Caki2 (cell line): ENCODE measurements at places on chromosomes 7 and 10. TPM values are rescaled to one million over a fixed set of nuclear protein-coding genes. Genes with fewer than 3 reads are reported as not detected.

The HABP2 gene
- total RNA-seq: 0.72 and 1.6 TPM in 2 replicates

The HOXA2 gene
- total RNA-seq: 0.30 TPM in 1 of 2 replicates, not detected in the other

The SAP25 gene
- not detected in 2 replicates for total RNA-seq

The NYAP1 gene
- total RNA-seq: 0.87 and 3.6 TPM in 2 replicates

The INMT gene
- total RNA-seq: not detected in 2 replicates

The FAM24B gene
- 0.64 and 2.5 TPM in 2 replicates for total RNA-seq

The TBL2 gene
- 88.6 and 128 TPM in 2 replicates for total RNA-seq

The ACTL6B gene
- total RNA-seq: not detected in 2 replicates

The AS3MT gene
- total RNA-seq: 1.2 TPM in 1 of 2 replicates, not detected in the other
